Fibroblast of villous mesenchyme (primary cell): ENCODE measurements at places on chromosomes 5 and 9. TPM values are rescaled to one million over a fixed set of nuclear protein-coding genes. Genes with fewer than 3 reads are reported as not detected.

GRCh38 chr5:151703227-151703626 is 16.5 kb upstream of the SPARC start:
- no peak for DNase-seq

GRCh38 chr5:39526914-39527477 is 102.2 kb upstream of the DAB2 start:
- no peak for DNase-seq

DNA sequence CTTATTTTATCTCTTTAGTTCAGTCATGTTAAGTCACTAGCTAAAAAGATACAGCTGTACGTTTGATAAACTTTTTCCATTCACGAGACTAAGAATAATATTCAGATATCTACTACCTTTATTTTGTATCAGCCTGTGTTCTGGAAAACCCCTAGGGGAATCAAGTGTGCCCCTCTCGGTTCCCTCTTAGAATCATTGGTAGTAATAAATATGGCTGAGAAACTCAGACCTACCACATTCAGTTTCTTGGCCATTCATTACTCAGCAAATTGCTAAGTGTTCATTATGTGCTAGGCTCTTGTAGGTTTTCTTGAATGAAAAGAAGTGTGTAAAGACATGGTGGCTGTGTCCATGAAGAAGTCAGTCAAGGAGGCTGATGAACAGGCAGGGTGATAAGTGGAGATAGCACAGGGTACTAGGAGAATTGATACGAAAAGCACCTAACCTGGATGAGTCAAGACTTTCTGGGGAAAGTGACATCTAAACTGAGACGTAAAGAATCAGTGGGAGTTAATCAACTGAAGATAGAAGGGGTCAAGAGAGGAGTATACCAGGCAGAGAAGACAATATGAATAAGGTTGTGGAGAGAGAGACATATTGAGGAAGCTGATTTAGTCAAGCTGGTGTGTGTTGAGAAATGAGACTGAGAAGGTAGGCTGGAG is 86.2 kb downstream of the CSNK1G3 start:
- DNase-seq, result no peak

DNA sequence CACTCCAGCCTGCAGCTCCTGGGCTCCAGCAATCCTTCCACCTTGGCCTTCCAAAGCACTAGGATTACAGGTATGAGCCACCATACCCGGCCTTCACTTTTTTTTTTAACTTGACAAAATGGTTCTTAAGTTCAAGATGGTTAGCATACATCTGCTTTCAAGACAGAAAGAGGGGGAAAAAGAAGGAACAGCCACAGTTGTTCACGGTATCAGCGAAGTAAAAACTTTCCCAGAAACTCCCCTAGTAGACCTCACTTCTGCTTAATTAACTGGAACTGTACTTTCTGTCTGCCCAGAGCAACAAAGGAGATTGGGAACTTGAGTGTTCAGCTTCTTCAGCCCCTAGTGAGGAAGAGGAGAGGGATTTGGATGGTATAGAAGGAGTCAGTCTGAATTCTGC is 116.7 kb downstream of the UGCG start:
- DNase-seq, result no peak

Gene FGF10
- total RNA-seq, result not detected in 2 replicates

Gene CD74
- total RNA-seq, result 0.32 and 3.0 TPM in 2 replicates

Gene SEMA6A
- total RNA-seq, result 0.97 and 2.2 TPM in 2 replicates
